PC-9 (cell line): ENCODE measurements at places on chromosomes 1 and 21. TPM values are rescaled to one million over a fixed set of nuclear protein-coding genes. Genes with fewer than 3 reads are reported as not detected.
A peak's percentile ranks its signal among the peaks of the same experiment; 100 is the strongest.

- no peaks in the 10 kb centered on the region for H3K27me3 ChIP-seq
- no peaks in the 10 kb centered on the region for H3K4me1 ChIP-seq
- H3K4me3 ChIP-seq, result no peak overlapping the region
- H3K36me3 ChIP-seq, result no peaks in the 10 kb centered on the region
- no peak overlapping the region for H3K27ac ChIP-seq
- no peak for DNase-seq
Measured at GRCh38 chr1:232571523-232571922, 58.4 kb downstream of the SIPA1L2 start.

DNA sequence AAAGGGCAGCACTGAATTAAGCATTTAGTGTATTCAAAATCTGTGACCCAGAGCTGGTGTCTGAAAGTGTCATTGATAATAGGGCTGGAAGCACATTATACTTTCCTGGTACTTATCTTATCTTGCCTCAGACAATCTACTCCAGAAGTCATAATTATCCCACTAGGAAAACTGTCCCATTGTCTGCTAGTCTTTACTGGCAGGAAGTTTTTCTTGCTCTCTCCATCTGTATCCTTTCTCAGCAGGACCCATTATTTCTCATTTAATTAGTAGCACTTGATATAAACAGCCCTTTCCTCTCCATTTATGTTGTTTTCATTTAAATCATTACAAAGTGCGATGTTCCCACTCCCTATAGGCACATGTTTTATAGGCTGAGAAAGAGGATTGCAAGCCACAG is 36.5 kb upstream of the BARHL2 start:
- no peaks in the 10 kb centered on the region for H3K4me1 ChIP-seq
- 0 out of 2 replicates have a peak, but pooled peaks cover 5% of the 10 kb centered on the region for H3K27me3 ChIP-seq
- no peak for DNase-seq
- H3K36me3 ChIP-seq, result no peaks in the 10 kb centered on the region

DNA sequence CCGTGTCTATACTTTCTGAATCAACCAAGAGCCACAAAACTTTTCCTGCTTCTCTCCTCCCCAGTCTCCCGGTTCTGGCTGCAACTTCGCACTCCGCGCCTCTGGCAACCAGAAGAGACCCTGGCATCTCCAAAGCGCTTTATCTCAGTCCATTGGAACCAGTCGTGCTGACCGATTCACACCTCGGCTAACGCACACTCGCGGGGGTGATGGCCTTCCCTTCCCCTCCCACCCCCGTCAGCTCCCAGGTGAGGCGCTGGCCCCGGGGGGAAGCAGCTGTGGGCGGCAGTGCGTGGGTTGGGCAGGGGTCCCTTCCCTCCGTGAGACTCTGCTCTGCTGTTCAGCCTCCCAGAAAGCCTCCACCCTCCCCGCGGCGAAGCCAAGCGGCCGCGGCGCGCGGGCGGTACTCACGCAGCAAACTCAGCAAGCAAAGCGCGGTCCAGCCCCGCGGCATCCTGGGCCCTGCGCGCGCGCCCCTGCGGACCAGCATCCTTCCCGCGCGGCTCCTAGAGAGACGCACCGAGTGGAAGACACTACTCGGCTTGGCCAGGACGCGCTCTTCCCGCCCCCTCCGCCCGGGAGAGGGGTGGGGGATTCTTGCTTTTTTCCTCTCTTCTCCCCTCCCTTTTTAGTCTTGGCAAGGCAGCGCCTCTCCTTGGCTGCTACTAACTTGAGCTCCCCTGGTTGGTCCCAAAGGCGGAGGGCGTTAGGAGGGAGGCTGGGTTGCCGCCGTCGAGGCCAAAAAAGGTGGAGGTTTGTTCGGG is at the start of gene CD34:
Gene CD34, minus strand, starts transcription at position 535 of the 764 bp plus-strand sequence. Its CDS starts 45 bp downstream, at position 490.
- no peak within 1 kb of the TSS for H3K27ac ChIP-seq
- peaks cover 5% of the 10 kb centered on the region for H3K27me3 ChIP-seq
- DNase-seq, result no peak
- no peak within 1 kb of the TSS for H3K4me3 ChIP-seq

DNA sequence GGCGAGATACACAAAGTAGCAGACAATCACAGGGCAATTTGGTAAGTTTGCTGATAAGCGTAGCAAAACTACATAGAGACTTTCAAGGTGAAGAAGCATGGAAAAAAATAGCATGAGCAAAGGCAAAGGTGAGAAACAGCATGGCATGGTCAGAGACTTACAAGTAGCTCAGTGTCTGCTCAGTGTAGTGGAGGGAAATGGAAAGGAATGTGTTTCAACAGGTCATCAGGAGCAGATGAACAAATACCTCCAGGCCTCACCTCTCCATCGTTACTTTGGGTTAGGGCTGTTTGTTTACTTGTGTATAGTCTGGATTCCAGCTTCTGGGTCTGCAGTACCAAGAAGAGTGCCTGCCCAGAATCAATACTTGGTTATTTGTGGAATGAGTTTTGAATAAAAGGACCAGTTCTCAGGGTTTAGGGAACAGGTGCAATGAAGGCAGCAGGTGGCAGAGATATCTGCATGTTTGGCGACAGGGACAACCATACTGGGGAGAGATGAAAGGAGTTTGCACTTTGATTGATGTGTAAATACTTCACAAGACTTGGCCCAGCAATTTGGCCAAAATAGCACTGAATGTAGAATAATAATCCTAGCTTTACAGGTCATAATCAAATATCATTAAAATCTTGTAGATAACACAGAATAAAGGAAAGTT is 97.0 kb upstream of the FGGY start:
- H3K27me3 ChIP-seq, result no peaks in the 10 kb centered on the region
- H3K4me1 ChIP-seq, result peaks cover 2% of the 10 kb centered on the region; the same call in 1 of the 2 replicates
- DNase-seq, result no peak
- no peak overlapping the region for H3K27ac ChIP-seq

- H3K27ac ChIP-seq, result no peak overlapping the region
- H3K36me3 ChIP-seq, result no peaks in the 10 kb centered on the region
- peaks cover 91% of the 10 kb centered on the region for H3K27me3 ChIP-seq
- H3K4me3 ChIP-seq, result no peak overlapping the region
- H3K4me1 ChIP-seq, result no peaks in the 10 kb centered on the region
Measured at GRCh38 chr1:181317261-181317930, 165.9 kb upstream of the CACNA1E start.

DNA sequence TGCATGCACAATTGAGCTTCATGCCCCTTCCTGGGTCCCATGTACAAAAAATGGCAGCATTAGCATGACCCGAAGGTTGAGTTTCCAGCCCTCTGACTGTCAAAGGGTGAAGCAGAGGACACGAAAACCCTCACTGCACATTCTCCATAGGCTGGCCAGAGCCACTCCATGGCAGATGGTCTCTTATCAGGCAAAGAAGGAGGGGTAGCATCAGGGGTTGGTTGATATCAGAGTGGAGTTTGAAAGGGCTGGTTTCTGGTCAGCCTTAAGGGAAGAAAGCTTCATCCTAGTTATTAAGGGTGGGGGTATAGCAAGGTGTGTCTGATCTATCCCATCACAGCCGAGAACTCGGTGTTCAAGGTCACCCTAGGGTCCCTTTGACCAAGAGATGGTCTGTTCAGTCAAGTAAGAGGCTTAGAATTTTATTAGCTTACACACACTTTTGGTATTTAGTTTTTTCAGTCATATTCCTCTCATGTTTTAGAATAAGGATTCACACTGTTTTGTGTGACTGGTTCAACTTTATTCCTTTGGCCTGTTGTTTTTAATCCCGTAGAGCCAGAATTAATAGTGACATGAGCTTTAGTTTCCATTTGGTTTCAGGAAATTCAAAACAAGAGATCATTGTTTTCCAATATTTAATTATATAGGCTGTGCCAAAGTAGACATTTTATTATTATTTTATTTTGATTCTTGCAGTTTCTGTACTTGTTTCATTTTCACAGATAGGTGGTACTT is 199.9 kb upstream of the FMN2 start:
- peaks cover 23% of the 10 kb centered on the region for H3K4me1 ChIP-seq
- no peak overlapping the region for H3K4me3 ChIP-seq
- DNase-seq, result no peak
- H3K27ac ChIP-seq, result no peak overlapping the region

DNA sequence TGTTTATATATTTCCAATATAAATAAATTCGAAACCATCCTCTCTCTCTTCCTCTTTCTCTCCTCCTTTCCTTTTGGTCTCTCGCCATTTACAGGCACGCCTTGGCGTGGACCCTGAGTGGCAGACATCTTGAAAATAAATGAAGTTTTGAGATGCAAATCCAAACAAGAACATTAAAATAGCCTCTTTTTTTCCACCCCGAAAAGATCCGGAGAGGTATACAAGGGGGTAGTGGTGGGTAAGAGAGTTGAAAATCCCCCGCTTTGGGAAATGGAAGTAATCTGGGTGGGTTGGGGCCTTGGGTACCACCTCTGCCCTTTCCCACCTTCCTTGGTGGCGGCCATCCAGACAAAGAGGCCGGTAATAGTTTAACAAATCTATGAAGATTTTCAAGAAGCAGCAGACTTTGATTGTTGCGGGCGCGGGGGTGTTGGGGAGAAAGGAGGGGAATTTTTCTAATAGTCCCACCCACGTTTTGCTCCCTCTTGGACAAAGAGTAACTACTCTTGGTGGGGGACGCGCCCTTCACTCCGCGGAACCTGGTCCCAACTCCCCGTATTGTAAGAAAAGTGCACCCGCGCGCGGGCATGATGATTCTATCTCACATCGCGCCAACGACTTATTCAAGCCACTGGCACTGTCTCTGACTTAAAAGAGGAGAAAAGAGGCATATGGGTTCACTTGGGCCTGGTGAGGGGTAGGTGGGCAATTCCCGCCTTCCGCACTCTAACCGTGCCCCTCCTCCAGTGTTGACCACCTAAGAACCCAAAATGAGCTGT is 4.0 kb upstream of the FOXD3 start:
- DNase-seq, result no peak
- peaks cover 17% of the 10 kb centered on the region; the same call in 1 of the 2 replicates for H3K27me3 ChIP-seq
- no peak overlapping the region for H3K27ac ChIP-seq
- H3K4me1 ChIP-seq, result peaks cover 6% of the 10 kb centered on the region
- H3K4me3 ChIP-seq, result no peak overlapping the region

DNA sequence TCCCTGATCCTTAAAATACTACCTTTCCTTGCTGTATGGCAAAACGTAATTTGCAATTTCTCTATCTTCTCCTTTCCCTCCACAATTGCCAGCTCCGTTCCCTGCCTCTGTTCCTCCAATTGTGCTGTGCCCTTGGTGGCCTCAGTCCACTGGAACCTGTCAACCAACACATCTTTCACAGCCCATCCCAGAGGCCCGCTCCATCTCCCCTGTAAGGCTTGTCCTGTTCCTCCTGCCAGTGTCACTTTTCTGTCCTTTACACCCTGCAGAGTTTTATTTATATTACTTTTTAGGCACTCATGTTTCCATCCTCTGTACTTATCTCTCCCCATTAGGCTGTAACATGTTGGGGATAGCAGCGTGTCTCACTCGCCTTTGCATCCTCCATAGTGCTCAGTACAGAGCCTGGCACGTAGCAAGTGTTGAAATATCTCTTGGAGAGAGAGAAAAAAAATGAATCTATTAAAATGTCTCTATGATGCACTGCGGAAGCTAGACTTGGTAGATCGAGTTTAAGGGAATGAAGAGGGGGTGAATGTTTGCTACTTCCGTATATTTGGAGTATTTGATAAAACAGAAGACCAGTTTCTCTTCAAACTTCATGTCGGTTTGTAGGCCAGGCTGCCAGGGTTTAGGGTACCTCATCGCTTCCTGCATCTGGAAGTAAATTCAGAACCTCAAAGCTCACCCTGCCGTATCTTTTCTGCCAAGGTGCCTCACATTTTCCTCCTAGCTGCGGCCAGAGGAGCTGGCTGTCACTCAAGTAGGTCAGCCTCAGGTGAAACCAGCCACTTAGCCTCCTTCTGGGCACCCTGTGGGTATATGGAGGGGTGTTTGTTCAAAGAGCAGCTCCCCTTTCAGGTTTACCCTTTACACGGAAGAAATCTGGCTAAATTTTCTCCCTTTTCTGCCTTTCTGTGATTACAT is 303.8 kb downstream of the TM2D1 start:
- no peaks in the 10 kb centered on the region for H3K27me3 ChIP-seq
- H3K4me3 ChIP-seq, result no peak overlapping the region
- H3K27ac ChIP-seq, result no peak overlapping the region
- peaks cover 33% of the 10 kb centered on the region for H3K4me1 ChIP-seq

GRCh38 chr1:109923946-109924275 is 13.3 kb downstream of the CSF1 start:
- DNase-seq, result no peak
- peaks cover 19% of the 10 kb centered on the region; the same call in 1 of the 2 replicates for H3K4me1 ChIP-seq
- no peaks in the 10 kb centered on the region for H3K27me3 ChIP-seq
- H3K27ac ChIP-seq, result no peak overlapping the region
- peaks cover 78% of the 10 kb centered on the region for H3K36me3 ChIP-seq

GRCh38 chr1:202685641-202686040 is 24.6 kb downstream of the SYT2 start:
- no peak overlapping the region for H3K27ac ChIP-seq
- peaks cover 98% of the 10 kb centered on the region for H3K27me3 ChIP-seq
- H3K4me1 ChIP-seq, result no peaks in the 10 kb centered on the region
- no peaks in the 10 kb centered on the region for H3K36me3 ChIP-seq

- H3K27me3 ChIP-seq, result no peaks in the 10 kb centered on the region
- peak overlapping the region; percentile 88 for H3K4me3 ChIP-seq
- DNase-seq, result peak; percentile 50
- peaks cover 8% of the 10 kb centered on the region; the same call in 1 of the 2 replicates for H3K36me3 ChIP-seq
- peak overlapping the region; percentile 72 for H3K27ac ChIP-seq
Measured at GRCh38 chr1:28259934-28260802, 850 bp downstream of the SESN2 start.

GRCh38 chr1:193102662-193103061 is 2.6 kb downstream of the GLRX2 start:
- no peak overlapping the region for H3K27ac ChIP-seq
- H3K4me3 ChIP-seq, result no peak overlapping the region
- peaks cover 16% of the 10 kb centered on the region for H3K4me1 ChIP-seq
- no peak for DNase-seq
- no peaks in the 10 kb centered on the region for H3K27me3 ChIP-seq

The LRRC39 gene
- total RNA-seq, result 0.75 and 0.85 TPM in 2 replicates

The OLFML3 gene
- 0.45 and 0.52 TPM in 2 replicates for total RNA-seq

The CFH gene
- 3.8 and 4.0 TPM in 2 replicates for total RNA-seq

The LDLRAD1 gene
- total RNA-seq, result 1.6 TPM in 2 replicates

The IER5 gene
- total RNA-seq, result 21.2 and 23.4 TPM in 2 replicates

The SAMSN1 gene
- 0.41 TPM in 1 of 2 replicates, not detected in the other for total RNA-seq

The SH2D5 gene
- total RNA-seq, result 1.1 and 1.5 TPM in 2 replicates

The PAX7 gene
- total RNA-seq, result not detected in 2 replicates

The CD5L gene
- total RNA-seq, result not detected in 2 replicates

The DAB1 gene
- total RNA-seq, result not detected in 2 replicates
